Adrenal gland (tissue), 19 donors: ENCODE measurements at places on chromosomes 13 and 19. TPM values are rescaled to one million over a fixed set of nuclear protein-coding genes. Genes with fewer than 3 reads are reported as not detected.
A peak's percentile ranks its signal among the peaks of the same experiment; 100 is the strongest.

ZNF665 gene
- 7.2 TPM for total RNA-seq

ADPRHL1 gene
- total RNA-seq, result 14.2 TPM

TNNT1 gene
- 0.96 TPM for total RNA-seq

ASF1B gene
- total RNA-seq, result 6.4 TPM

ZIM2 gene
- total RNA-seq, result 28.1 TPM

GRCh38 chr13:101264931-101265330 lies 151.4 kb downstream of the NALCN start:
- no peak overlapping the region for H3K27ac ChIP-seq
- no peaks in the 10 kb centered on the region for H3K4me1 ChIP-seq
- H3K36me3 ChIP-seq, result no peaks in the 10 kb centered on the region
- no peak overlapping the region for H3K4me3 ChIP-seq
- no peak for DNase-seq
- H3K27me3 ChIP-seq, result no peaks in the 10 kb centered on the region

- DNase-seq, result no peak
- no peak overlapping the region for H3K4me3 ChIP-seq
- H3K27ac ChIP-seq, result no peak overlapping the region
Measured at GRCh38 chr19:39508629-39509028, 6.3 kb upstream of the SELENOV start.

DNA sequence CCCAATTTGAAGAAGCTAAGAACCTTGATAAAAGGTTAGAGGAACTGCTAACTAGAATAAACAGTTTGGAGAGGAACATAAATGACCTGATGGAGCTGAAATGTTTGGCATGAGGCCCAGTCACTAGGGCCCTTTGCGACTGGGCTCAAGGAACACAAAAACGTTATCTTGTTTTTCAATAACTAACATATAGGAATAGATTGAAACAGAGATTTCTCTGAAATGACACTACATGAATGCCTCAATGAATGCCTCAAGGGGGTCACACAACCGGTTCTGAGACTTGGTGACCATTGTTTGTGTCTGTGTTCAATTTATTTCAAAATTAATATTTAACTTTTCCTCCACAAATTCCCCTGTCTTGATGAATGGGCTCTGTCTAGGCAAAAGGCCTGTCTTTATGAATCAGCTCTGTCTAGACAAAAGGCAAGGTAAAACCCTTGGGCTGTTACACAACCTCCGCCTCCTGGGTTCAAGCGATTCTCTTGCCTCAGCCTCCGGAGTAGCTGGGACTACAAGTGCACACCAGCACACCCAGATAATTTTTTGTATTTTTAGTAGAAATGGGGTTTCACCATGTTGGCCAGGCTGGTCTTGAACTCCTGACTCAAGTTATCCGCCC lies 932 bp upstream of the ZNF486 start:
- H3K27ac ChIP-seq, result no peak overlapping the region
- no peak overlapping the region for H3K4me3 ChIP-seq
- no peaks in the 10 kb centered on the region for H3K36me3 ChIP-seq
- no peak for DNase-seq

DNA sequence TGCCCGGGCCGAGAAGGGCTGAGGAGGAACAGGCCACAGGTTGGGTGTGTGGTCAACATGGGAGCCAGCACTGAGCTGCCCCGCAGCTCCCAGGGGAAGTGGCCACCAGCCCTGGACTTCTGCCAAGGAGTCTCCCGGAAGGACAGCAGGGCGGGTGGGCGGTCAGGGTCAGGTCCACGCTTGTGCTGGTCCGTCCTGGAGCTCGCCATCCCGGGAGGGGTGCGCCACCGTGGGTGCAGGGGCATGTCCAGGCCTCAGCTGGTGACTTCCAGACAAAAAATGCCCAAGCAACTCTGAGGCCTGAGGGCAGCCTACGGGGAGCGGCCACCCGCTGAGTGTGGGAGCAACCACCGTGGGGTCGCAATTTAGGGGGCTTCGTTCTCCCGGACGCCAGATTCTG lies 21.4 kb upstream of the SLC15A1 start:
- H3K36me3 ChIP-seq, result no peaks in the 10 kb centered on the region
- no peak overlapping the region for H3K4me3 ChIP-seq
- H3K27me3 ChIP-seq, result no peaks in the 10 kb centered on the region
- DNase-seq, result no peak
- H3K27ac ChIP-seq, result no peak overlapping the region

DNA sequence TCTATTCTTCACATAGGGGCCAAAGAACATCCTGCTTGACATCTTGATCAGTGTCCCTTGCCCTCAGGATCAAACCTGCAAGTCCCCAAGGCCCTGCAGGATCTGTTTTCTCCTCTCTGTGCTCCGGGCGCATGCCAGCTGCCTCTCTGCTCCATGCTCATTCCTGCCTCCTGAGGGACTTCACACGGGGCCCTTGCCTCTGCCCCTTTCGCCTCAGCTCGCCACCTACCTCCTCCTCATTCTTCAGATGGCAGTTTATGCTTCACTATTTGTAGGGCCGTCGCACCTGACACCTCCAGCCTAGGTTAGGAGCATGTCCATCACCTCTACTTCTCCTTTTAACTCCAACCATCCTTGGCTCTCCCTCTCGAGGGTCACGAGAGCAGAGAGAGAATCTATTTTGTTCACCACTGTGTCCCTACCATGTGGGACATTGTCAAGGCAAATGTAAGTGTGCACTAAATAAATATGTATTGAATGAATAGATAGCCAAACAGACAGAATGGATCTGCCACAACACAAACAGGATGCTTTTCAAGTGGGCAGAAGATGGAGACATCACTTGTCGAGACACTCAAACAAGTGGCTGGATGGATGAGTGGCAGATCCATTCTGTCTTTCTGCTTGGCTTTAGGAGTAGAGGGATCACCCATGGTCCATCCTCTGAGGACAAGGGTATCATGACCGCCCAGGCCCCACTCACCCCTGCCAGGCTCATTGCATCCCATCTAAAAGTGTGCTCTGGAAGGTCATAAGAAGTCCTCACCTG lies 29.6 kb downstream of the ACTN4 start:
- peak overlapping the region; percentile 80 for H3K27ac ChIP-seq
- no peak overlapping the region for H3K4me3 ChIP-seq
- peaks cover 23% of the 10 kb centered on the region for H3K4me1 ChIP-seq
- no peaks in the 10 kb centered on the region for H3K27me3 ChIP-seq
- no peak for DNase-seq

- no peaks in the 10 kb centered on the region for H3K36me3 ChIP-seq
- H3K27me3 ChIP-seq, result no peaks in the 10 kb centered on the region
- DNase-seq, result no peak
- H3K4me3 ChIP-seq, result no peak overlapping the region
Measured at GRCh38 chr13:112124141-112124540, 57.2 kb downstream of the SOX1 start.

GRCh38 chr19:7879836-7880235 lies 5.6 kb upstream of the PRR36 start:
- H3K4me3 ChIP-seq, result no peak overlapping the region
- H3K36me3 ChIP-seq, result no peaks in the 10 kb centered on the region
- H3K27me3 ChIP-seq, result peaks cover 6% of the 10 kb centered on the region
- H3K4me1 ChIP-seq, result no peaks in the 10 kb centered on the region
- DNase-seq, result no peak
- no peak overlapping the region for H3K27ac ChIP-seq

DNA sequence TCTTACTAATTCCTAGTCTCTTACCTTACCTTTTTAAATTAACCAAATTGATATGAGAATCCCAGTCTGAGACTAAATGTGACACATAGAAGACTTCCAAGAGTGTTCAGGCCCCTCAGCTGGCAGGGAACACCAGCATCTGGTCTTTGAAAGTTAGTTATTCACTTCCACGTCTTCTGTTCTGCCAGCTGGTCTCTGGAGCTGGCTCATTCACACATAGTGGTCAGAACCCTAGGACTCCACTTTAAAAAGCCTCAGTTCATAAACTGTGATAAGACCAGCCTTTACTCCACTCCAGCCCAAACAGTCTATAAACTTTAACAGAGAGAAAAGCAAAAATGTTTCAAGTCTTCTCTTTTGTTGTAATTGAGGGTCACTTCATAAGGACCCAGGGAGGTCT lies 263.0 kb downstream of the DCT start:
- H3K36me3 ChIP-seq, result no peaks in the 10 kb centered on the region
- DNase-seq, result no peak
- H3K4me1 ChIP-seq, result no peaks in the 10 kb centered on the region

- no peaks in the 10 kb centered on the region for H3K27me3 ChIP-seq
- peaks cover 58% of the 10 kb centered on the region for H3K36me3 ChIP-seq
- peaks cover 51% of the 10 kb centered on the region for H3K4me1 ChIP-seq
Measured at GRCh38 chr19:1275976-1276627, 772 bp downstream of the FAM174C start.

GRCh38 chr19:18366021-18366435 lies 19.9 kb upstream of the GDF15 start:
- H3K4me1 ChIP-seq, result peaks cover 21% of the 10 kb centered on the region
- no peaks in the 10 kb centered on the region for H3K27me3 ChIP-seq
- DNase-seq, result no peak
- no peak overlapping the region for H3K4me3 ChIP-seq

- H3K4me1 ChIP-seq, result no peaks in the 10 kb centered on the region
- H3K27me3 ChIP-seq, result peaks cover 2% of the 10 kb centered on the region
Measured at GRCh38 chr13:36882829-36883390, 37.1 kb downstream of the SMAD9 start.

- no peak for DNase-seq
- no peaks in the 10 kb centered on the region for H3K27me3 ChIP-seq
- no peaks in the 10 kb centered on the region for H3K4me1 ChIP-seq
- no peaks in the 10 kb centered on the region for H3K36me3 ChIP-seq
Measured at GRCh38 chr13:61036715-61037114, 378.9 kb downstream of the PCDH20 start.

GRCh38 chr13:35722458-35723052 lies 246.1 kb upstream of the MAB21L1 start:
- peaks cover 4% of the 10 kb centered on the region for H3K4me1 ChIP-seq
- DNase-seq, result no peak
- H3K4me3 ChIP-seq, result no peak overlapping the region
- no peak overlapping the region for H3K27ac ChIP-seq

- H3K27me3 ChIP-seq, result no peaks in the 10 kb centered on the region
- H3K4me3 ChIP-seq, result no peak overlapping the region
- H3K4me1 ChIP-seq, result no peaks in the 10 kb centered on the region
Measured at GRCh38 chr19:48926909-48927308, 6.6 kb upstream of the DHDH start.

- H3K36me3 ChIP-seq, result no peaks in the 10 kb centered on the region
- H3K27me3 ChIP-seq, result no peaks in the 10 kb centered on the region
- no peak overlapping the region for H3K27ac ChIP-seq
- no peak for DNase-seq
- H3K4me3 ChIP-seq, result no peak overlapping the region
- no peaks in the 10 kb centered on the region for H3K4me1 ChIP-seq
Measured at GRCh38 chr13:37168926-37169325, 63.5 kb upstream of the CSNK1A1L start.

DNA sequence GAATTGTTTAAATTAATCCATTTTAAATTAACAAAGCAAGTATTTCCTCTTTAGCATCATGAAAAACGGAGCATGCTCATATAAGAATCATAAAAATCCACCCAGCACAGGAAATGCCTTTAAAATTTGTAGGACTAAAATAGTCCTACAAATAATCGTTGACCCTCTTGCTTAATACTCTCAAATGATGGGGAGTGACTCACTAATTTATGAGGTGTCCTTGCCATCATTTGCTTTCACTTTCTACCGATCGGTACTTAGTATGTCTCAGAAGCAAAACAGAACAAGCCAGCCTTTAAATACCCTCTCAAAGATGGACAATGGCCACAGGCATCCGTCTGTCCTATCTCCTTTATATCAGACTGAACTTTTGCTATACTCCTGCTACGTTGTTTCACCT lies 97.2 kb downstream of the SUCLA2 start:
- H3K27ac ChIP-seq, result peak overlapping the region; percentile 69
- H3K36me3 ChIP-seq, result no peaks in the 10 kb centered on the region
- no peak for DNase-seq
- no peak overlapping the region for H3K4me3 ChIP-seq
- H3K4me1 ChIP-seq, result peaks cover 3% of the 10 kb centered on the region
